ENCODE measurements at places on chromosomes 2 and 18. TPM values are rescaled to one million over a fixed set of nuclear protein-coding genes. Genes with fewer than 3 reads are reported as not detected.

SERPINB11 gene
- not detected for total RNA-seq

SRD5A2 gene
- not detected for total RNA-seq

EGR4 gene
- not detected for total RNA-seq

GPR17 gene
- not detected for total RNA-seq

POMC gene
- 2.8 TPM for total RNA-seq
